ENCODE measurements at places on chromosomes 2 and 18.
A peak's percentile ranks its signal among the peaks of the same experiment; 100 is the strongest.

DNA sequence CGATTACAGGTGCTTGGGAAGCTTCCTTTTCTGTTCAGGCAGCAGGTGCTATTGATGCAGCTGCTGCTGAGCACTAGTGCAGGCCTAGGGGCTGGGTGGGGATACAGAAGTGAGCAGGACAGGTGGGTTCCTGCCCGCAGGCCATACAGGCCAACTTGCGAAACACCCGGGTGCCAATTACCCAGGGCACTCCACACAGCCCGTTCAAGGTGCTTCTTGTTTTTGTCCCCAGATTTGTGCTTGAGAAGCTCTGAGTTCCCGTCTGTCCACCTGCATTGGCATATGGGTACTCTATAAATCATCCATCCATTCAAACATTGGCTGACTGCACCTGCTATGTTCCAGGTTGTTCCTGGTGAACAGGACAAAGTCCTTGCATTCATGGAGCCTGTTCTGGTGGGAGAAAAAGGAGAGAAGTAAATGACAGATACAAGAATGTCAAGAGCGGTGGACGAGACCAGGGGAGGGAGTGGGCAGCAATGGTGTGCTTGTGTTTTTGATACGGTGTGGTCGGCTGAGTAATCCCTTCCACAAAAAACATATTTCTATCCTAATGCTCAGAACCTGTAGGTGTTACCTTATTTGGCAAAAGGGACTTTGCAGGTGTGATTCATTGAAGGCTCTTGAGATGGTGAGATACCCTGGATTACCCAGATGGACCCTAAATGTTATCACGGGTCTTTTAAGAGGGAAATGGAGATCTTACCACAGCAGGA, 31.4 kb downstream of the SH3BP4 start:
- no peak for DNase-seq

- no peak for DNase-seq
Observed at GRCh38 chr2:228063558-228063957, 117.9 kb downstream of the SPHKAP start.

GRCh38 chr2:217798743-217799562, 203.8 kb downstream of the TNS1 start:
- DNase-seq = no peak

- no peak for DNase-seq
Observed at GRCh38 chr18:68445668-68446426, 269.1 kb downstream of the TMX3 start.

GRCh38 chr2:23925702-23926289, 1.1 kb downstream of the ATAD2B start:
- DNase-seq = peak; percentile 23
